ENCODE measurements at places on chromosomes 1 and 21.

GRCh38 chr1:6948861-6949260 is 163.6 kb downstream of the CAMTA1 start:
- DNase-seq = no peak

DNA sequence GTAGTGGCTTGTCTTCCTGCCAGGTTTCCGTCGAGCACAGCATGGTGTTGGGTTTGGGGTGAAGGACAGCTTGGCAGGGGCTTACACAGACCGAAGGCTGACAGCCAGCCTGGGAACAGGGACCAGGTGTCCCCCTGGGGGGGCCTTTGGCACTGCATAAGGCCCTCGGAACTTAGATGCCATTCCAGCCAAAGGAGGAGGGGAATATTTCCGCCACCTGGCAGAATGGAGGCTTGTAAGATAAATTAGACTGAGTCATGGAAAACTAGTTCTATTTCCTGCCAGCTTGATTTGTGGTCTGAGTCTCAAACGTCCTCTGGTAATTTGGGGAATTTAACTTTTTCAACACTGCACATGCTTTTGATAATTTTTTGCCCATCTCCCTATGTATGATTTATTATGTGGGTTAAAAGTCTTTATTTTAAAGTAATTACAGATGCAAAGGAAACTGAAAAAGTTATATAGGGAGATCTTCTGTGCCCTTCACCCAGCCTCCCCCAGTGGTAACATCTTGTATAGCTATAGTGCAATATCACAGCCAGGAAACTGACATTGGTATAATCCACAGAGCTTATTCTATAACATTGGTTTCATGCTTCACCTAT is 11.5 kb upstream of the TMEM51 start:
- DNase-seq = no peak

DNA sequence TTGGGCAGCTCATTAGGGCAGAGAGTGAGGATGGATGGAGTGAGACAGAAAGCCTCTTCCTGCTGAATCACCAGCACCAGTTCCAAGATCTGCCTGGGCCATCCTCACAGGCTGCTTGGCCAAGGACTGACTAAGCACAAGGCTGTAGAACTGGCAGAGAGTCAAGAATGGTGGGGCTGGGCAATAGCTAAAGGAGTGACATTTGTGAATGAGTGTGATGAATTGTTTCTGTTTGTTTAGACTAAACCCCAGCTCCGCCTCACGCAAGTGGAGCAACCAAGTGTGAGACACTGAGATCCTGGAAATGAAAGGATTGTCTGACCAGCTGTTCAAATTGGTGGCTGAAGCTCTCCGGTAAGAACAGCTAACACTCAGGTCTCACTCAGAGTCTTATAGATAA is 38.6 kb downstream of the BRINP2 start:
- no peak for DNase-seq

GRCh38 chr1:99705385-99705784 is 59.5 kb downstream of the PALMD start:
- DNase-seq = no peak

DNA sequence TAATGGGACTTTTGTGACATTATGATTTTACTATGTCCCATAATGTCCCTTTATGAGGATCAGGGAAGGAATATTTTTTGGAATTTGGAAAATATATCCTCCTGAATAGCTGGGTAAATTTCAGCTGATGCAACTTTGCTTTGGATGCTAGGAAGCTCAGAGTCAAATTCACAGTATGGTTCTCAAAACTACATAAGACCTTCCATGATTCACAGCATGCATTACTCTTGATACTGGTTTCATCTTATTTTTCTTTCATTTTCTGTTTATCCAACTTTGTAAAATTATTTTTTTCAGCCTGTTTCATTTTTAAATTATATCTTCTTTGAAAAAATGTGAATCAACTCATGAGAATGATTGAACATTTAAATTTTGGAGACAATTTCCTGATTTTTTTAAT is 160.2 kb downstream of the ATP6V1G3 start:
- DNase-seq = no peak
